Stimulated activated CD4-positive, alpha-beta T cell treated with anti-CD3 and anti-CD28 coated beads, TNF-alpha, amount 100 ng/mL, for 24 hours (primary cell): ENCODE measurements at places on chromosomes 6 and 20.

DNA sequence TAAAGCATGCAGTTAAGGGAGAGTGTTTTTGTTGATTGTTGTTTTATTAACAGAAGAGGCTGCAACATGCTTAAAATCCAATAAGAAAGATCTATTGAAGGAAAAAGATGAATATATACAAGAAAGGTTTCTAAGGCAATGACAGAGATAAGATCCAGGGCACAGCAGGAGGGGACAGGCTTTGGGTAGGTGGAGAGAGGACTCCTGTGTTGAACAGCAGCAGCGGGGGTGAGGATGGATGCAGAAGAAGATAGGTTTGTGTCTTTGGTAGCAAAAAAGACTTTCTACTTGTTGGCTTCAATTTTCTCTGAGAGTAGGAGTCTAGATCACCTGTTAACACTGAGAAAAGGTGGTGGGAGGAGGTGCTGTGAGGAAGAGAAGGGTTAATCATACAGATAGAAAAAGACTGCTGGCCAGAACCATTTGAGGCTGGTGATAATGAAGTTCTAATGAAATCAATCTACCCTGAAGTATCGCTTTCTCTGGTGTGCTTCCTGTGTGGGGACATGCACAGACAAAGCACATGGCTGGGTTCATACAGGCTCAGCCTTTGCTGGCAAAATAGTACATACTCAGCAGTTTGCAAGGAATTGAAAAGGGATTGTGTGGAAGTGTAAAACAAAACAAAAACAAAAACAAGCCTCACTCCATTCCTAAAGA is 17.2 kb upstream of the DST start:
- no peak for DNase-seq

DNA sequence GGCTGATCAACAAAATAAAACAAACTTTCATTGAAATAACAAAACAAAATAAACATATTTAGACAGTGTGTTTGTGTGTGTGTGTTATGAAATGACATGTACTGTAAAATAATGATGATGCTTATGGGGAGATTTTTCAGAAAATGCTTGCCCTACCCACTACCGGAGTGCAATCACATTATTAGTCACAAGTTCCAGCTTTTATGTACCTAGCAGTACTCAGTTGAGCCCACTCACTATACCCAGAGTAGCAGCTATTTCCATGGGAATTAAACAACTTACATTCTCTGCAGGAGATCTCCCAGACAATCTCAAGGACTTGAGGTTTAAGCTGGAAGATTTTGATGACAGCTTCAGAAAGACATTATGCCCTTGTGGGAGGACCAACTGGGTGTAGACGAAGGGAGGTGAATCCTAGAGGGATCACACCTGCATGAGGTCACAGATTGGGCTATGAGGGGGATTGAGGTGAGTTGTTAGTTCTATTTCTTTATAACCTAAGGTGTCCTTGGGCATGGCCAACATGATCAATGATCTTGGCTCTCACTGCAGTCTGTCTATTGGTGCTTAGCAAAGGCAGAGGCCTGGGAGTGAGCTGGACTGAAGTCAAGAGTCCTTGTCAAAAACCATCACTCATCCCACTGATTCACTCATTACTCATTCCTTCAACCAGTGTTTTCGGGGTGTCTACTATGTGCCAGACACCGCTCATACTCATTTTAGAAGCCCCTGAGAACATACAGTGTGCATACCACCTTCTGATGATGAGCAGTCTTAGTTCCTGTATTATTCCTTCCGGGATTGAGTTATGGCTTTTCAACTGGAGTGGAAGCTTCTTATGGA is 6.7 kb upstream of the CLIC5 start:
- no peak for DNase-seq

DNA sequence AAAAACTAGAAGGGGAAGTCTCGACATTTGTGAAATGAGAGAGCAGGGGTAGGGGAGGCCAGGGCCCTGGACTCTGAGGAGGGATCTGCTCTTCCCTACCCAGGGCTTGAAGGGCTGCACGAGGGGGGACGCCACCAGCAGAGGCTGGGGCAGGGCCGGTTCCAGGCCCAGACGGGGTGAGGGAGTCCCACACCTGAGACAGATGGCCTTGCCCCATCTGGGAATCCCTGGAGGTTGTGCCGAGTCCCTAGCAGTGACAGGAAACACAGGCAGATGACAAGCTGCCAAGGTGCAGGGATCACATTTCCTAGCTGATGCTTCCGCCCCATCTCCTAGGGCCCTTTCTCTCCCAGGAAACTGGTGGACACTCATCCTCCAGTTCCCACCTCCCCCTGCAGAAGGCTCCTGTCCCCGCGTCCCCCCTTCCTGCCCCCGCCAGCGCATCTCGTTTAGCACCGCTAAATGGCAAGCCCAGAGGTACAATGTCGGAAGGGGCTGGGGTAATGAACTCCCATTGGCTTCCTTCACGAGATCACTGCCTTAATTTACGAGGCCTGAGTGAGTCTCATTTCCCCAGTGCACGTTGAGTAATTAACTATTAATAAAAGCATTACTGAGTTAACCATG is 35.2 kb upstream of the CDH22 start:
- no peak for DNase-seq

DNA sequence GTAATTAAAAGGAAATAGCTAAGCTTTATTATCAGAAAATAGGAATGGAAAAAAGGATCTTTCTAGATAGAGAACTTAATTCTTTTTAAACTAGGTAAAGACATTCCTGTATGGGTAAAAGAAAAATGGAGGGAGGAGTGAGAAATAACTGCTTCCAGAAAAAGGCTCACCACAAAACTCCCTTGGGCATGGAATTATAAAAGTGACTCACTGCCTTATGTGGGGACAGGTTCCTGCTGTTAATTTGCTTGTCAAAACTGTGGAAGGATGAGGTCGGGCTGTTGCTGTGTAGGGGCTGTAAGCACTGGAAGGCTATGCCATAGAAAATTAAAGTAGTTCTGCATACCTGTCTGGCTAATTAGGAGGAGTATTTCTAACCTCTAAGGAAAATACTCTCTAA is 158.7 kb downstream of the UBE3D start:
- no peak for DNase-seq

GRCh38 chr6:111258615-111259088 is 171.3 kb downstream of the SLC16A10 start:
- no peak for DNase-seq

GRCh38 chr6:6688283-6688682 is 99.8 kb downstream of the LY86 start:
- DNase-seq: no peak

GRCh38 chr6:55643861-55644260 is 64.9 kb upstream of the HMGCLL1 start:
- DNase-seq: no peak

DNA sequence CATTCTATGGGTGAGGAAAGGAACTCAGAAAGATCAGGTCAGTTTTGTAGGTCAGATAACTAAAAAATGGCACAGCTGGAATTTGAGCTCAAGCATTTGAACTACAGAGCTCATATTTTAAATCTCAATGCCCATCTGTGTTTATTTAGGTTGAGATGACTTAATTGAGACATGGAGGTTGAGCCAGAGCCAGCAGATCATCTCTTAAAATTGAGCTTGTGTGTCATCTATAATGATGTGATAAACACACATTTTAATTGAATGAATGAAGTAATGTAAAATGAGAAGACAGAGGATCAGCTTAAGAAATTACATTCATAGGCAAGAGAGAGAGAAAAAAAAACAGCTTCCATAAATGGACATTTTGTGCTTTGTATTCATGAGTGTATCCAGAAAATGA is 3.7 kb downstream of the MANEA start:
- DNase-seq: no peak

DNA sequence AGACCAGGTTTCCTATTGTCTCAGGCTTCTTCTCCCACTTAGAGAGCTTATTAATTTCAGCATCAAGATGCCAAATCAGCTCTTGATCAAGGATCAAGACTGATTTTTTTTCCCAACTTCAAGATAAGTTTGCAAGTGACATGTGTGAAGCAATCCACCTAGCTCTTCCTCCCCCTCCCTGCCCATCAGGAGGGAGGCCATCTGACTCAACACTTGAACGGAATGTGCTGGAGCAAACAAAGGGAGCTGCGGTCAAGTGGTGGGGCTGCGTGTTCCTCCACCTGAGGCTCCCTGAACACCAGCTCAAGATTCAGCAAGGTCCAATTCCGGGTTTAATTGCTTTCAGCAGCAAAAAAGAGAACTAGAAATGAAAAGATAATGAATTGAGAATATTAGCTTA is 38.7 kb downstream of the TTI1 start:
- DNase-seq: no peak

DNA sequence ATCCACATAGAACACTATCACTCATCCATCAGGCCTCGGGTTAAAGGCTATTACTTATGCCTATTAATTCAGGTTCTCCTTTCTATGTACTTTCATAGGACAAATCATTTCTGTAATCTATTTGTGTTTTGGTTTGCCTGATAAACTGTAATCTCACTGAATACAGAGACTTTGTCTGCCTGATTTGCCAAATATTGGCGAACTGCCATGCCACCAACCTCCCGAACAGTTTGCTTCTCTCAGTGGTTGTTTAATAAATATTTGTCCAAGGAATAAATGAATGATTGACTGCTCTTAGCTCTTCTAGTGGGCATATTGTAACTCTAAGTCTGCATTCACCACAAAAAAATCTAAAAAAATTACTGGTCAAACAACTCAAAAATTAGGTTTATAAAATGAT is 170.1 kb upstream of the ZFP64 start:
- no peak for DNase-seq

GRCh38 chr6:160930547-160931377 is 60.8 kb upstream of the MAP3K4 start:
- DNase-seq: peak; percentile 23

- DNase-seq: no peak
These were observed 5.7 kb upstream of the GFOD1 start for GRCh38 chr6:13493147-13493546.

- DNase-seq: no peak
These were observed 79.7 kb downstream of the FIG4 start for GRCh38 chr6:109770779-109771178.

DNA sequence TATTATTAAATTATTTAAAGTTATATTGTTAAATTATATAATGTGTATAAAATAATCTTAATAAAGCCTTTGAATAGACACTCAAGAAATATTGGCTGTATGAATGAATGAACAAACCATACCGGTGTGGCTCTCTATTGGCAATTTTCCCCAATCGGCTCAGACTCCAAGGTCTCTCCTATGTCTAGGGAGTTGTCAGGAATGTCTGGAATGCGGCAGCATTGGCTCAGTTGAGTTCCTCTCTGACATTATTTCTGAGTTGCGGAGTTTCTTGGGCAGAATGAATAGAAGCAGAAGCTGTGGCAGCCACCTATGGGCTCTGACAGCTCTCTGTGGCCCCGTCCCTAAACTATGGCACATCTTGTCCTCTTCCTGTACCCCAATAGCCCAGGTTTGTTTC is 111.0 kb downstream of the SOBP start:
- no peak for DNase-seq

- DNase-seq: no peak
These were observed 13.8 kb downstream of the STX16 start for GRCh38 chr20:58664883-58665282.

- DNase-seq: no peak
These were observed 51.8 kb downstream of the RRBP1 start for GRCh38 chr20:17630151-17630805.

DNA sequence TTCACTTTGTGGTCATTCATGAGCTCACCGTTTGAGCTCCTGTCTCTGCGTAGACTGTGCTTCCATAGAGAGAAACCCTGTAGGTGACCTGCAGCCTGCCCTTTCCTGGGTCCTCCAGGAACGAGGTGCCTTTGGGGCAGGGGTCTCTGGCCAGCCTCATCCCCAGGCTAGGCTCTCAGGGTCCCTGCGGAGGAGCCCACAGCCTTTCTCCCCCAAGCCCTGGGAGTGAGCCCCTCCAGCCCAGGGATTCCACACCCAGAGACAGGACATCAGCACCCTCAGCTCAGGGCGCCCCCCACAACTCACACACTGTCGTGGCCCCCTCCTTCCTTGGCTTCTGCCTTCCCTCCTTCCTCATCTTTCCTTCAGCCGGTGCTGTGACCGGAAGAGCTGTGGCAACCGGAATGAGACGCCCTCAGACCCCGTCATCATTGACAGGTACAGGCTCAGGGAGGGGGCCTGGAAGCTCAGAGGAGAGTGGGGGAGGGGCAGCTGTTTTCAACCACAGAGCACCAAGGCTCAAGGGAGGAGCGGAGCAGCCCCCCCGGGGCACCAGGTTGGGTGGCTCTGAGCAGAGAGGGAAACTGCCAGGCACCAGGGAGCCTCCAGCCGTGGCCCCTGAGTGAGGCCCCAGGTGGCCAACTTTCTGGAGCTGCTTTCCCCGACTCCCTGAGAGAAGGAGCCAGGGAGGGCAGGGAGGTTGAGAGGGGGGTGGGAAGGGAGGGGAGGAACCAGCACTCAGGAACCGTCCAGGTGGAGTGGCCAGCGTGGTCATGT is 16.8 kb downstream of the EBF4 start:
- no peak for DNase-seq

GRCh38 chr6:10302566-10303235 is 112.2 kb downstream of the TFAP2A start:
- DNase-seq: no peak

- DNase-seq: no peak
These were observed 297.8 kb downstream of the PRL start for GRCh38 chr6:21999012-21999528.

DNA sequence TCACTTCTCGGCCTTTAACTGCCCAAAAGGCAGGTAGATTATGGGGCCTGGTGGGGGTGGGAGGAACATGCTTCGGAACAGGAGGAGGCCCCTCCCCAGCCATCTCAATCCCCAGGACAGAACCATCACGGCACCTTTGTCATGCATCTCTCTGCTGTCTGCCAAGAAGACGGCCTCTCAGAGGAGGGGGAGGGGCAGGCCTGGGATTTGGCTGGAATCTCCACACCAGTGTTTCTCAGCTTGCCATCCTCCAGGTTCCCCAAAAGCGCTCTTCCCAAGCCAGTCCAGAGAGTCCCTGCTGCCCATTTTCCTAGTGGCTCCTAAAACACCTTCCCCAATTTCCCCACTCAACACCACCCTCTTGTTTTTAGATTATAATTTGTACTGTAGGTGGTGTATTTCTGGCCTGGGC is 2.5 kb upstream of the POU5F1 start:
- no peak for DNase-seq

- no peak for DNase-seq
These were observed 100.3 kb downstream of the SMOC2 start for GRCh38 chr6:168541307-168541706.

GRCh38 chr20:63102721-63103375 is 96.1 kb upstream of the BHLHE23 start:
- peak; percentile 69 for DNase-seq

DNA sequence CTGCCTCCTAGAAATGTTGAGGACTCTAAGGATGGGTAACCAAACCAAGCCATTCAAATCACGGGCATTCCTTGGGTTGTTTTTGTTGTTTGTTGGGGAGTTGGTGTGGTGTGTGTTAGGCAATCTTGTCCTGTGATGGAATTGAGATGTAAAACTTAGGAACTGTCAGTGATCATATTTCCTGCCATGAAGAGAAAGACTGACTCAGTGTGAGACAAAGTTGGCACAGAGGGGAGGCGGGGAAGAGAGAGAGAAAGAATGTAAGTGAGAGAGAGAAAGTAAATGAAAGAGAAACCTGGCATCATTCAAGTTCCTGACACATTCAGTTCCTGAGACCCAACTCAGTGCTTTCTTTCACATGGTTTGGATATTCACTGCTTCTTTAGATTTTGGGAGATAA is 21.6 kb upstream of the FBXO30 start:
- no peak for DNase-seq
